ENCODE measurements at places on chromosomes 7 and 10.

DNA sequence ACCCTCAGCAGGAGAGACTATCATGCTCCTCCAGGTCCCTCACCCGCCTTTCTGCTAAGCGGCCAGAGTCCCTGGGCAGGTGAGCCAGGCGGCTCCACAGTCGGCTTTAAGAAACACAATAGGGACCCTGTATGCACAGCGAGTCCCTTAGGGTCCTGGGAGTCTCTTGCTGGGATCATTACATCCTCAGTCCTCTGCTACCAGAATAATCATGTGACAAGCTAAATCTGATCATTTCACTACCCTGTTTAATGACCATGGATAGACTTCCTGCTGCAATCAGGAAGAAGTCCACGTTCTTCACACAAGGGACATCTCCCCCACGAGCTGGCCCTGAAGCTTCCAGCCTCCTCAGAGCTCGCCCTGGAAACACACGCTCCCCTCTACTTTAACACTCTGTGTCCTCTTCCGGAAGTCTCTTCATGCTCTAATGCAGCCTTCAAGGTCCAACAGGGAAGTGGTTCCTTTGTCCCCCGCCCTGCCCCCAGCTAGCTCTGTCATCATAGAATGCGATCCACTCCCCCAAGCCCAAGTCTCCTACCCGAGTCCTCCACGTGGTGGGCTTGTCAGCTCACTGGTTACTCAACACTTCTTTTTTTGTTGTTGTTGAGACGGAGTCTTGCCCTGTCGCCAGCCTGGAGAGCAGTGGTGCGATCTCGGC is 101.5 kb downstream of the RNF216 start:
- no peak for DNase-seq

DNA sequence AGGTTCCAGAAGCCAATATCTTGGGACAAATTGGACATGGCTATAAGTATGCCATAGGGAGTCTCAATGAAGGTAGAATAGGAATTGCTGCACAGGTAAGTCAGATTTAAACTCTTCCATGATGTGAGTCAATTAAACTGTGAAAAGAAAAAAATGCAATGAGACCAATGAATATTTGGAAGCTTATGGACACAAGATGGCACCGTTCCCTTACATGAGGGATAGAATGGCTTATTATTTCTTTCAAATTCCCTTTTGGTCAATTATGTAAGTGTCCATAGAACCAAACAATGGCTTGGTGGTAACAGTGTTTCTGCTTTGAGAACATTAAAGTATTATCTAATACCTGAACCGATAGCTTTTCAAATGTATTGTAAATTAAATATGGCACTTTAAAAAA is 35.6 kb downstream of the ACADSB start:
- peak; percentile 31 for DNase-seq

- no peak for DNase-seq
Observed at GRCh38 chr7:150610233-150610632, 22.0 kb downstream of the GIMAP6 start.

- no peak for DNase-seq
Observed at GRCh38 chr7:51700593-51701215, 384.1 kb upstream of the COBL start.

GRCh38 chr10:30455816-30456215 is 21.8 kb downstream of the MAP3K8 start:
- no peak for DNase-seq

GRCh38 chr7:48280100-48280499 is 108.8 kb downstream of the ABCA13 start:
- DNase-seq = peak; percentile 95

GRCh38 chr10:95315509-95315908 is 24.7 kb upstream of the PDLIM1 start:
- DNase-seq = no peak

DNA sequence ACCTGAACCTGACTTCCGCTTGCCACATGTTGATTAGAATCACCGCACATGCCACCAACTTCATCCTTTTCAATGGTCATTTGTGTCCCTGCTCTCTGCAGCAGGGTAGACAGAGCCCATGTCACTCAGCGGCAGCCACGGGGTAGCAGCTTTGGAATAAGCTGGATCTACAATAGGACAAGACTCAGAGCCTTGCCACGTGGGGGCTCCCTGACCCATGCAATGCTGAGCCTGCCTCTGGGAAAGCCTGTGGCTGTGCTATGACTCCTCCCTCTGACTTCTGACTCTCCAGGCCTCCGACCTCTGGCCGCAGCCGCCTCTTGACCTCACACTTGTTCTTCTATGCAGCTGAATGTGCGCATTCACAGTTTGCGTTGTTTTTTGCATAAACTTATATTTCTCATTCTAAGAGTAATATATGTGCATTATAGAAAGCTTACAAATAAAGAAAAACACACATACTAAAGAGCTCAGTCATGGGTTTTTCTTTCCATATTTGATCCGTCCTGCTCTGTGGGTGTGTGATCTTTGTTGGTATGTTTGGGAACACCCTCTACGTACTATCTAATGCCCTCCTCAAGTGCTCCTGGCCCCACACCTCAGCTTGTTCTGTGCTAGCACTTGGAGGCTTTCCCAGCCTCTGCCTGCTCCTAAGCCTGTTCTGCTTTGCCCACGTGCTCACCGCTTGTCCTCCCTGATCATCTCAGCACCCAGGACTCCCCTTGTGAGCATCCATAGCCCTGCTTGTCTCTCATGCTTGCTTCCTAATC is 198.0 kb upstream of the MKI67 start:
- no peak for DNase-seq

DNA sequence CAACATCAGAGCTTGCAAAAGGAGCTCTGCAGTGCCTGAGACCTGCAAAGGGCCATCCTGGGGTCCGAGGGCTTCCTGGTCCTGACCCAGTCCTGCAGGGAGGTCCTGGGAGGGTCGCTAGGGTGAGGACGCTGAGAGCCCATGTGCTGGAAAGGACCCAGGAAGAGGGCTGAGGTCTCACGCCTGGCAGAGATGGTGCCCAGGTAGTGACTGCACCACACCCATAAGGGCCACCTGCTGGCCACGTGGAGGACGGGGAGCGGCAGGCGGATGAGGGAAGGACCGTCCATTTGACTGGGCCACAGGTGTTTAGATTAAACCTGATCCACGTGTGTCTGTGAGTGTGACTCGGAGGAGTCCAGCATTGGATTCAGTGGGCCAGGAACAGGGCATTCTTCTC is 392.8 kb downstream of the DNAJB6 start:
- no peak for DNase-seq

DNA sequence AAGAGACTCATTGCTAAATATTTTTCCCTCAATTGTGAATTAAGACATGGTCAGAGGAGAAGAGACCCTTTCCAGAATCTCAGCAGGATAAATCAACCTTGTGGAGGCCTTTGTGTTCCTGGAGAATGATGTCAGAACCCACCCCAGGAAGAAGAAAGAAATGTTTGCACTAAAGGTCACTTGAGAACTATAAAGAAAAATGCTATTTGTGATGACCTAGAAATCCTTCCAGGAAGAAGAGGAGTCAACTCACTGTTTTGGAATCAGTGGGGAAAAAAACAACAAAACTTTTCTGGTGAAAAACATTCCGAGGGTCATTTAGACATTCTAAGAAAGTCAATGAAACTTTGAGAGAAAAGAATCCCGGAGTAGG is 129.1 kb upstream of the ANKRD1 start:
- peak; percentile 64 for DNase-seq

DNA sequence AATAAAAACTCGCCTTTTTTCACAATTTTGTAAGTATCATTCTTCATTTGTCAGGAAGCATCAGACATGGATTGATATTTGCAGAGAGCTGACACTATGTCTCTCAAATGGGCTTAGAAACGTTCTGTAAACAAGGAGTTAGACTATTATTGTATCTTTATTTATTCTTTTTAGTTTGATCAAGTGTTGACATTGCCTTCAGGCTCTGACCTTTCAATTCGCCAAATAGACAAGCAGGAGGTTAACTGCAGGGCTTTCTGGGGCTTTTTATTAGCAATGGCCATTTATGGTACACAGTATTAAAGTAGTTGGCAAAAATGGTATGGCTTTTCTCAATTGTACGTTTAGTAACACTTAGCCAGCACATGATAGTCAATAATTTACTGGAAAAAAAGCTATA is 221.7 kb downstream of the ZWINT start:
- no peak for DNase-seq

GRCh38 chr7:12386313-12386740 is 17.3 kb downstream of the VWDE start:
- no peak for DNase-seq

- peak; percentile 45 for DNase-seq
Observed at GRCh38 chr7:1758028-1758858, 88.2 kb downstream of the ELFN1 start.

- DNase-seq = no peak
Observed at GRCh38 chr10:7029672-7030071, 381.2 kb downstream of the SFMBT2 start.

DNA sequence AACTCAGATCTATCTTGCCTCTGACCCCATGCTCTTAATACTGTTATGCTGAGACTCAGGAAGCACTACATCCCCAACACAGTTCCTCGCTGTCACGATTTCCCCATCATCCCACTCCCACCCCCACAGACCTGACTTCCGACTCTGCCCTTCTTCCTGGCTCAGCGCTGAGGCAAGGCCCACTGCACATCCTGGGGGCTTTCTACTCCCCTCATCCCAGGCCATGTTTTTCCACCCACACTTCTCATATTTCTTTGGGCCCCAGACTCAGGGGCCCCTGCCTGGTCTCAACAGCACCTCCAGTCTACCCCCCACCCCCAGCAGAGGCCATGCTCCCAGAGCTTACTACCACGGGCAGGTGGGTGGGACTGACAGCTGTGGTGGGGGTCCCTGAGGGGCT is 7.7 kb upstream of the NDST2 start:
- DNase-seq = no peak

- no peak for DNase-seq
Observed at GRCh38 chr10:97029271-97029670, 156.5 kb downstream of the SLIT1 start.

DNA sequence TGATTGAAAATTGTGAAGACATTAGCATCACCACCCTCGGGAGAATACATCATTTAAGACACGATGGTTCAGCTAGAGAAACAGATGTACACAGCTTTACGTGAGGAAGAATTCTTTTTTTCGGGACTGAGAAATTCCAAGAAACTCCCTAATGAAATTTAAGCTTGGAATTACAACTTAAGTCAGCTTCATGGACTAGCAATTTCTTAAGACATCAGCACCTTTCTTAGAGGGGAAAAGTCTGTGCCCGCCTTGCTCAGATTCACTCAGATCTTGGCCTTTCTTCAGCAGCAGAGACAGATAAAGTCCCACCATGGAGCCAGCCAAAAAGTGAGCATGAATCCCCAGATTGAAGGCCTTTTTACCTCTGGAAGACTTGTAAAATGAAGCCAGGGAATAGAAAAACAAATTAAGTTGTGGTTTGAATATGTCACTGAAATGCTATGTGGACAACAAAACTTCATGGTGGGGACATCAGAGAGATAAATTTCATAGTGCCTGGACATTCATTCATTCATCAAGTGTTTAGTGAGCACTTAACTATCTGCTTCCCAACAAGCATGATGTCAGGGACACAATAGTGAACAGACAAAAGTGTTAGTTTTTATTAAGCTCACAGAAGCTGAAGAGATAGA is 32.1 kb downstream of the PRKG1 start:
- no peak for DNase-seq

GRCh38 chr7:46833197-46833596 is 748.7 kb downstream of the TNS3 start:
- DNase-seq = no peak

DNA sequence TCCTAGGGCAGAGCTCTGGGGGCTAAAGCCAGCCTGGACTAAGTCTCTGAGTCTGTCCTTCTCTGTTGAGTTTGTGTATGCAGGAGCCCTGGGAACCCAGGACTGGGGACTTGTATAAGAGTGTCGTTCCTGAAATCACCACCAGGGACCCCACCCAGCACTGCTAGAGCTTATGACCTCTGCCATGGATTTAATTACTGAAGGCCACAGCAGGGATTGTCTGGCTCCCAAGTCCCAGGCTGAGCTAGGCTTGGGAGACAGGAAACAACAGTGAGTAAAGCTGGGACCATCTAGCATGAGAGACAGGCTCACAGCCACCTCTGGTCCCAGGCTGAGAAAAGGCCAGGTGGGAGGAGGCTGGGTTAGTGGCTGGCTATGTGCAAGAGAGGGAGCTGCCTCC is 1.4 kb upstream of the TSPAN15 start:
- DNase-seq = peak; percentile 62

GRCh38 chr7:142636751-142637150 is 112.5 kb upstream of the PRSS1 start:
- DNase-seq = no peak

- peak; percentile 29 for DNase-seq
Observed at GRCh38 chr7:123305840-123306375, 106.1 kb upstream of the SLC13A1 start.

DNA sequence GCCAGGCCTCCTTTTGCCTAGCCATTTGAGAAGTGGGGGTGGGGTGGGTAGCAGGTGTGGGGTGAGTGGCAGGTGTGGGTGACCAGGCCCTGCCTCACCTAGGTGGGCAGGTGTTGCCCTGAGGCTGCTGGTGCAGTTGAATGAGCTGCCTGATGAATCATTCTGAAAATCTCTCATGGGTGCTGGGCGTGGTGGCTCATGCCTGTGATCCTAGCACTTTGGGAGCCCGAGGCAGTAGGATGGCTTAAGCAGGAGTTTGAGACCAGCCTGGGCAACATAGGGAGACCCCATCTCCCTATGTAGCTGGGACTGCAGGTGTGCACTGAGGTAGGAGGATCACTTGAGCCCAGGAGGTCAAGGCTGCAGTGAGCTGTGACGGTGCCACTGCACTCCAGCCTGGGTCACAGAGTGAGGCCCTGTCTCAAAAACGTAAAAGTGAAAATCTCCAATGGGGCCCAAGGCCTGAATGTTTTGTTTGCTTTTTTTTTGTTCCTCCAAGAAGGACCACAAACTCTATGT is 17.7 kb downstream of the TSPAN14 start:
- DNase-seq = no peak

GRCh38 chr10:132632091-132632561 is 94.5 kb downstream of the INPP5A start:
- DNase-seq = no peak

DNA sequence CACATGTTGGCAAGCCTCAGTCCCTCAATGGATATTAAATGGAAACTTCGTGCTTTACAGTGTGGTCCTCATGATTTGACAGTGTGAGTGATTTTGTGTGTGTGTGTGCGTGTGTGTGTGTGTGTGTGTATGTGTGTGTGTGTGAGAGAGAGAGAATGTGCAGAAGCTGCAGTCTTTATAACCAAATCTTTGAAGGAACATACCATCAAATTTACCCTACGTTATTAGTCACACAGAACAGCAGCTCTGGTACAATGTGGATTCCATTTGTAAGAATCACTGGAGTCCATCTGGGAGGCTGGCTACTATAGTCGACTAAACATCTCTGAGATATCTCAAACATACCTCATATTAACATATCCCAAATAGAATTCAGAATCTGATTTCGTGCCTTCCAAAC is 928.0 kb upstream of the POT1 start:
- peak; percentile 78 for DNase-seq

DNA sequence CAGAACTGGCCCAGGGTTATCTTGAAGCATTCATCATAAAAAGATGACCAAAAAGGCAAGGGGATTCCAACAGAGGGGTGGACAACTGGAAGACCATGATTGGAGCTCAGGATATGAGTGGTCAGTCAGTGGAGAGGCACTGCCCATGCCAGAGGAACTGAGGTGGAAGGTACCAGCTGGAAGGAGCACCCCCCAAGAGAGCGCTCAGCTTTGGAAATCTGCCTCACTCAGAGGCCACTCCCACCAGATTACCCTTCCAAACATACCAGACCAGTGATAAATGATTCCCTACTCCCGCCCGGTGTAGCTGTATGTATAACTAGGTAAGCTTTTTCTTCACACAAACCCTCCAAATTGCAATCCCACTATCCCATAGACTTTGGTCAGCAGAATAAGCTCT is 257.0 kb upstream of the SLC26A5 start:
- no peak for DNase-seq

Data from choroid plexus epithelial cell (primary cell).